Activated CD8-positive, alpha-beta memory T cell treated with anti-CD3 and anti-CD28 coated beads for 1 hour (primary cell): ENCODE measurements at places on chromosomes 2 and 18.

GRCh38 chr2:239523954-239524330 is 123.1 kb upstream of the HDAC4 start:
- DNase-seq, result no peak

- no peak for DNase-seq
Observed at GRCh38 chr2:29462293-29462692, 347.1 kb downstream of the CLIP4 start.

DNA sequence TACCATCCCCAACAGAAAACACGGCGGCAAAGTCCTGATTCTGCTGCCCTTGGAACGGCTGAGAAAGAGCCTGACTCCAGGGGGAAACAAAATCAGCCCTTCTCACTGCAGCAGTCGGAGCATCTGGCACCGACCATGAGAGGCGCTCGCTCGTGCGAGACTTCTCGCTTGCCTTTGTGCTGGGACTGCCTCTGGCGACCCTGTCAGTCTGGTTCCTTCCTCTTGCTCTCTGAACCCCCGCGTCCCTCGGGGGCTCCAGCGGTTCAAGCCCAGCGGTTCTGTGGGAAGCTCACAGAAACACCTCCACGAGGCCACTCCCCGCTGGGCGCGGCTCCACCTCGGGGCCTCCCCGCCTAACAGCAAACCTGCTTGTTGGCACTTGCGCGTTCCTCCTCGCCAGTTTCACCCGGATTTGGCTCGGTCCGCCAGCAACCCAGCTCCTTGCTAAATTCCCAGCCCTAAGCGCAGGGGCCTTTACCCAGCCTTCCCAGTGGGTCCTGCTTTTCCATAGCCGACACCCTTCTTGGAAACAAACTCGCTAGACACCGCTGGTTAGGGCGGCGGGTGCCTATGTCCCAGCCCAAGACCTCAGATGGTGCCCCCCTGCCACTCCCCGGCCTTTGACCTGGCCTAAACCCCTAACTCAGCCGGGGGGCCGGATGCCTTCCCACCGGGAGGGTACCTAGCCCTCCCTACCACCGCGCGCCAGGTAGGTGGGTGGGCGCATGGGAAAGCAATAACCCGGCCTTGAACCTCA is 2.2 kb downstream of the RND3 start:
- DNase-seq, result no peak

DNA sequence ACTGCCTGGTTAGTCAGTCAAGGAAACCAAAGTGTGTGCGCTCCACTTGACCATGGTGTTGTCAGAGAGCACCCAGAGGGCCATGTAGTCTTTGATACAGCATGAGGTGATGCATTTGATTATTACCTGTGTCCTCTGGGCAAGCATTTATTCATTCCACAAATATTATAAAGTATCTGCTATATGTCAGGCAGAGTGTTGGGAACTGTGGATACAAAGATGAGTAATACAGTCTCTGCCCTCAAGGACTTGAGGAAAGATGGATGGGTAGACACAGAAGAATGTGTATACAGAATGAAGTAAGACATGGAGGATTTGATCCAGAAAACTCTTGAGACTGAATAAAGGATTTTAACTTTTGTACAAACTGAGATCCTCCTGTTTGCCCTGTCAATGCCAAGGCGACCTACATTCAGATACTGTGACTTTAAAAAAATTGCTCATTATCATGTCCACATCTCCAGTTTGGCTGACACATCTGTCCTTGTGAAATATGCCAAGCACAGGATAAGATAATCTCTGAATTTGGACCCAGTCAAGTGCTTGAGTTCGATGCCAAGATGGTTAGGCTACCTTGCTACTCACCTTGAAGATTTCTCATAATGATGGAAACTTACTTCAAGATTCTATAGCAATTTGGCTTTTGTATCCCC is 50.8 kb downstream of the ACYP2 start:
- no peak for DNase-seq

DNA sequence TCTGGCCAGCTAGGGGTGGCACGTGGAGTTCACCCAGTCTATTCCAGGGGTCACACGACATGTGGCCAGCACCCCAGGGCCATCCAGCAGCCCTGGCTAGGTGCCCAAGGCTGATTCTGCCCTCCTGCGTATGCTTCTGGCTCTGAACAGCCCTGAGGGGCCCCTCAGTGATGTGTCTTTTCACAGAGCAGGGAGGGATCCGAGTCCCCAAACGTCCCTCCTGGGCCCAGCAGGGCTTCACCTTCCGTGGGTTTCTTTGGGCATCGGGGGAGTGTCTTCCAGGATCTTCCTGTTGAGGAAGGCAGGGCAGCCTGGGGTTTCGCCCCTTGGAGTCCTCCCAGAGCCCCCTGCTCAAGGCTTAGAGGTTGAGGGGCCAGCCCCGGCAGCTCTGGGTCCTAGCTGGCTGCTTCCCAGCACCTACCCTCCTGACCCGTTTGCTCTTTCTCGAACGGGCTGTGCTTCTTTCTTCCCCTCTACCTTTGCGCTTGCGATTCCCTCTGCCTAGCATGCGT is 165.9 kb downstream of the DYSF start:
- no peak for DNase-seq

- no peak for DNase-seq
Observed at GRCh38 chr18:34222307-34223163, 2.2 kb downstream of the NOL4 start.

DNA sequence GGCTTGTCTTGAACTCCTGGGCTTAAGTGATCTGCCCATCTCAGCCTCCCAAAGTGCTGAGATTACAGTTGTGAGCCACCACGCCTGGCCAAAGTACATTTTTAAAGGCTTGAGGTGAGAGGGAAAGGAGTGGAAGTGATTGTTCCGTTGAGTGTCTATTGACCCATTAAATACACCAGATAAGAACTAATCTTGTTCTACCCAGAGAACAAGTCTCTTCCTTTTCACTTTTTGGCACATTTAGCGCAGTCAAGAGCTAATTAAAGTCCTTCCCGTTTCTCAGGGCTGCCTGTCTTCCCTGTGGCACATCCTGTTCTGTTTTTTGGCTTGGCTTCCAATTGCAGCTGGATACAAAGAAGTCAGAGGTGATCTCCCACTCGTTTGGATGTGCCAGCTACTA is 172.3 kb downstream of the ALPK2 start:
- no peak for DNase-seq

GRCh38 chr2:71631411-71631931 is 178.1 kb downstream of the DYSF start:
- DNase-seq, result no peak

GRCh38 chr2:20629181-20629580 is 21.7 kb downstream of the HS1BP3 start:
- no peak for DNase-seq

- DNase-seq, result no peak
Observed at GRCh38 chr2:217363470-217363869, 503.6 kb upstream of the TNP1 start.

GRCh38 chr2:70947556-70948184 is 12.0 kb downstream of the ATP6V1B1 start:
- DNase-seq, result no peak

- DNase-seq, result no peak
Observed at GRCh38 chr2:129478902-129479517, 500.5 kb upstream of the RAB6C start.

DNA sequence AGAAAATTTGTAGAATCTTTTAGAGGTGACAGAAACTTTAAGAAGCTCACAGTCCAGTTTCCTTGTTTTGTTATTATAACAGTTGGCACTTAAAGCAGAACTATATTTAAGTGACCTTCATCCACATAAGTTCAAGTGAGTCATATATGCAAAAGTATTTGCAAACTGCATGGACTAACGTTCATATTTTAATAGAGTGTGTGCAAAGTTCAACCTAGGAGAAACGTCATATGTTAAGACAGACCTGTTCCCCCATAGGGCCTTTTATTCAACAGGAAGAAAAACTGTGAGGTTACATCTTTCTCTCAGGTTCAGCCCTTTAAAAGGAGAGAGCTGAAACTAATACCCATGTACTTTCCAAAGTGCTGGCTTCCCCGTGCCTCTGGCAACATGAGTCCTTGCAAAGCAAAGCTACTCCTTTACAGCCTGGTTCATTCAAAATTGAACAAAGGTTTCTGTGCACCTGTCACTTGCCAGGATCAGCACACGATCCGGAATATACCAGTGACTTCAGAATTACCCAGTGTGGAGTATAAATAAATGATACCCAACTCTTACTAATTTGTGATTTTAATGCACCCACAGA is 280.0 kb upstream of the RAB12 start:
- DNase-seq, result no peak

DNA sequence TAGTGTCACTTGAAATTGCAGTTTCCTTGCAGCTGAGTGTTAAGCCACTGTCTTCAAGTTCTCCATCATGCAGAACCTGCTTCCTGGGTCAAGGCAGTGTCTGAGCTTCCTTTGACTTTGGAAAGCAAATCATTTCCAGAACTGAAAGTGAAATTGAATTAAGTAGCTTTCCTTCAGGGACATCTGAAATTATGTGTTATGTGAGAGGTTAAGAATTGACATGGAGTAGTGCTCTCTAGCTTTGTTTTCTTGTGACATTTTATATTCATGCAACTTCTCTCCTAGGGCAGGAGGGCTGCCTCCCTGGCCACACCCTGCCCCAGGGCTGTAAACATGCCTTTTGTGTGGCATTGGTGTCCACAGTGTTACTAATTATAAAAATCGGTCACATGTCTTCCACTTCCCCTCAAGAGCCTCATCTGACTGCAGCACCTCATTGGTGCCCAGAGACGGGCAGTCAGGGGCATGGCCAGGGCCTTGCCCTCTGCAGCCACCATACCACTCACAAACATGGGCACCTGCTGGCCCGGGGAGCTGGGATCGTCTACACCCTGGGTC is 14.4 kb downstream of the RAB12 start:
- DNase-seq, result no peak

DNA sequence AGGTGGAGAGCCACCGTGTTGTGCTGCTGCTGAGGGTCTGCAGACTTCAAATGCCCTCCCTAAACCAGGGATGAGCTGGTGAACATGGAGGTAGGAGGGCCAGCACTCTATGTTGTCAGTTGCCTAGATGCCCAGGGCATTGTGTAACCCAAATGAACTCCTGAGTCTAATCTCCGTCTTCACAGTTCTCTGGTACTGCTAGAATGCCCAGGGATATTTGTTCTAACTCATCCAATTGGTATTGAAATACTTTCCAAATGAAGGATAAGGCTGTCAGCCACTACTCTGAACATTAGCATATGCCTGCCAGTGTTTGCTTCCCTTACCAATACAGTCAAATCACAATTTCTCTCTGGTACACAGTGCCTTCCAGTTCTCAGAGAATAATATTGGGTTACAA is 492.6 kb downstream of the SLC4A3 start:
- DNase-seq, result no peak

- DNase-seq, result no peak
Observed at GRCh38 chr2:223934870-223935269, 10.3 kb downstream of the WDFY1 start.

GRCh38 chr2:33645861-33646260 is 46.8 kb upstream of the FAM98A start:
- DNase-seq, result no peak

DNA sequence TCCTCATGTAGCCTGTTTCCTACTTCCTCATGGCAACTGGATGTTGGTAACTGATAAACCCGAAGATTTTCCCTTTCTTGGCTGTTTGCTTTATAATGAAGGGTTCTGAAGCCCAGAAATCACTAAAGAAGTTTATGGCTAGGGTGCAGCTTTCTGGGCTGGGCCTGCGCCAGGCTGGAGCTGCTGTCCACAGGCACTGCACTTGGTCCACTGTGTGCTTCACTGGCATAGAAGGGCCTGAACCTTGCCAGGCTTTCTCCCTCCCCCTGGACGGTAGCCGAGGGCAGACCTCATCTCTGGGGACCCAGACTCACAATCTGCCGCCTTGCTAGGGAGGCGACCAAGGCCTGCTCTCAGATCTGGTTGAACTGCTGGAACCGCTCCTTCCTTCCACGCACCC is 133.3 kb upstream of the SPRED2 start:
- no peak for DNase-seq

GRCh38 chr2:133568598-133568997 is 335 bp upstream of the NCKAP5 start:
- DNase-seq, result no peak

DNA sequence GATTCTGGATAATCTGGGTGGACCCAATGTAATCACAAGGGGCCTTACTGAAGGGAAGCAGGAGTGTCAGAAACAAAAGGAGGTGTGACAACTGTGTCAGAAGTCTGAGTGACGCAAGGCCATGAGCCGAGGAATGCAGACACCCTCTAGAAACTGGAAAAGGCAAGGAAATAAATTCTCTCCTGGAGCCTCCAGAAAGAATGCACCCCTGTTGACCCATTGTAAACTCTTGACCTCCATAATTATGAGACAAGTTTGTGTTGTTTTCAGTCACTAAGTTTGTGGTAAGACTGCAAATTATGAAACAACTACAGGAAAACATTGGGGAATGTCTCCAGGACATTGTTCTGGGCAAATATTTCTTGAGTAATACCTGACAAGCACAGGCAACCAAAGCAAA is 47.3 kb upstream of the B3GNT7 start:
- DNase-seq, result no peak

DNA sequence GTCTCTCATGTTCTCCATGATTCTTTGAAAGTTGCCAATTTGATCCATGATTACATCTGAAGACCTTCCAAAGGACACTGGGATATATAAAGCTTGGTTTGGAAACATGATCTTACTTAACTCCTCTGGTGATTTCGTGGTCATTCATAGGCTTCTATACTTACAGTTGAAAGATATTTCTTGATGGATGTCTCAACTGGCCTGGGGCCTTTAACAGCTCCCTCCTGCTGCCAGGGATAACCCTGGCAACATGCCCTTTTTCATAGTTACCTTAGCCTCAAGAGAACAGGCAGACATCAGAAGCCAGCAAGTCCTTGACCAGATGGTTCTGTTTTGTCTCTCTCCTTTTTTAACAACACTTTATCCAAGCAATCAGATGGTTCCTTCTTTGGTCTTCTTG is 23.5 kb upstream of the MFF start:
- DNase-seq, result no peak

DNA sequence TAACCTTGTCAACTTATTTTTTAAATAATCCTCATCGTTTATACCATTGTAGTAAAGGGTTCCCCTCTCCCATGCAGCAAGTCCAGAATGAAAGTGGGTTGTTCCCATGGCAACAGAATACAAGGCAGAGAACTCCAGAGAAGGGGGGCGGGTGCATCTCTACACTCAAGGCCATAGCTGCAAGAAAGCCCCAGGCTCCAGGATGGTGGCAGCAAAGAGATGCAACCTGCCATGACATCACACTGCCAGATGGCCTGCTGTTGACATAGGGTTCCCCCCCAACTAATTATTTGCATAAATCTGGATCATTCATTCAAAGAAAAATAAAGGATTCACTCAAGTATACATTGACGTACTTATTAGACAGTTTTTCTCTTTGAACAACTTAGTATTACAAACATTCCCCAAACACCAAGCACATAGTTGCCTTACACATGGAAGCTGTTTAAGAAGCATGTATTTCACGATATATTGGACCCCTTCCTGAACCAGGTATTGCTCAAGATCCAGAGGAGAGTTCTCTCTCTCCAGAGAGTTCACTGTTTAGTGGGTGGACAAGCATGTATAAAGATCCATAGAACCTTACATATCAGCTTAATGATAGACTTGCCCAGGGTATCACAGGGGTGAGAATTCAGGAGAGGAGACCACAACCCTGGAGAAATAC is 87.4 kb upstream of the KLF7 start:
- DNase-seq, result no peak

- DNase-seq, result no peak
Observed at GRCh38 chr2:78145997-78146722, 624.0 kb upstream of the LRRTM4 start.

- DNase-seq, result no peak
Observed at GRCh38 chr2:37627710-37628109, 43.7 kb downstream of the CDC42EP3 start.

- no peak for DNase-seq
Observed at GRCh38 chr18:3546106-3546505, 96.1 kb downstream of the TGIF1 start.

GRCh38 chr2:16767789-16768476 is 102.3 kb upstream of the CYRIA start:
- DNase-seq, result no peak
